ENCODE measurements at places on chromosomes 11 and 22.
A peak's percentile ranks its signal among the peaks of the same experiment; 100 is the strongest.

GRCh38 chr11:6856871-6857270 is 6.0 kb upstream of the OR10A2 start:
- no peak for DNase-seq

DNA sequence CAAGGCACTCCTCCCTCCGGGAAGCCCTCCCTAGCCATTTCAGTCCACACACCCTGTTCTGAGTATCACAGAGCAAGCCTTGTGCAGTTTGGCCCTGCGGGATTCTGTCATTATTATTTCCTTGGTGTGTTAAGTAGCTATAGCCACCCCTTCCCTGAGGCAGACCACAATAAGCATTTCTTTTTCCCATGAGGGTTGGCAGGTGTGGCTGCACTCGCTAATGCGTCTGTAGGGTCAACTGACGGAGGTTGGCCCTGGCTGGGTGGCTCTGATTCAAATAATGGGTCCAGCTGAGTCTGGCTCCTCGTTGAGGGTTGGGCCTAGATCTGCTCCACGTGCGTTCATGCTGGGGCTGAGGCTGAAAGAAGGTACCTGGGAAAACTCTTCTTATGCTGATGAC is 5.1 kb downstream of the F2 start:
- no peak for DNase-seq

GRCh38 chr11:134060316-134060715 is 8.6 kb upstream of the JAM3 start:
- DNase-seq, result no peak

GRCh38 chr11:61377461-61378160 is 14.8 kb upstream of the TMEM216 start:
- DNase-seq, result no peak

DNA sequence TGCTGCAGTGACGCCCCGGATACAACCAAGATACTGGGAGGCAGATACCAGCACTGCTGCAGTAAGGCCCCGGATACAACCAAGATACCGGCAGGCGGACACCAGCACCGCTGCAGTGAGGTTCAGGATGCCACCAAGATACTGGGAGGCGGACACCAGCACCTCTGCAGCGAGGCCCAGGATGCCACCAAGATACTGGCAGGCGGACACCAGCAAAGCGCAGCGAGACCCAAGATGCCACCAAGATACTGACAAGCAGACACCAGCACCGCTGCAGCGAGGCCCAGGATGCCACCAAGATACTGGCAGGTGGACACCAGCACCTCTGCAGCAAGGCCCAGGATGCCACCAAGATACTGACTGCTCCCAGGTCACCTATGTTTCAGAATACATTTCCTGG is 225.2 kb downstream of the BRD1 start:
- DNase-seq, result no peak

- no peak for DNase-seq
Measured at GRCh38 chr11:8342821-8343681, 79.4 kb upstream of the LMO1 start.

GRCh38 chr11:75347781-75348566 is 3.5 kb downstream of the ARRB1 start:
- DNase-seq, result peak; percentile 90

DNA sequence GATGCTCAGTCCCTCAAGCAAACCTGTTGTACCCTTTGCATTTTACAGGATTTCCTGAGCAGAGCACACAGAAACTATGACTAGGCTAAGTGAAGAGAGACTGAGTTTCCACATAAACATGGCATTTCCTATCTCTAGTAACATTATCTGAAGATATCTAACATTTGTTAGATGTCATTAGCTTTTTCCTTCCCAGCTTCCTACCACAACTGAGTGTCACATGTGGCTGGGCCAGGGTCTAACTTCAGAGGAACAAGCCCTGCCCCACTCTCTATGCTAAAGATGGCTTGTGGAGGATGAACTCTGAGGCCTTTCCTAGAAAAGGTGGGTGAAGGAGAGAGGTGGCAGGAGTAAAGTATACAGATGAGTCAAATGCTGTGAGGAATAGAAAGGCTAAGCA is 16.5 kb downstream of the C22orf42 start:
- DNase-seq, result peak; percentile 27

- no peak for DNase-seq
Measured at GRCh38 chr11:122723576-122723975, 68.1 kb downstream of the UBASH3B start.

GRCh38 chr11:102886999-102887398 is 12.2 kb upstream of the MMP12 start:
- DNase-seq, result peak; percentile 25

GRCh38 chr22:45026511-45026910 is 16.7 kb upstream of the PHF21B start:
- no peak for DNase-seq

DNA sequence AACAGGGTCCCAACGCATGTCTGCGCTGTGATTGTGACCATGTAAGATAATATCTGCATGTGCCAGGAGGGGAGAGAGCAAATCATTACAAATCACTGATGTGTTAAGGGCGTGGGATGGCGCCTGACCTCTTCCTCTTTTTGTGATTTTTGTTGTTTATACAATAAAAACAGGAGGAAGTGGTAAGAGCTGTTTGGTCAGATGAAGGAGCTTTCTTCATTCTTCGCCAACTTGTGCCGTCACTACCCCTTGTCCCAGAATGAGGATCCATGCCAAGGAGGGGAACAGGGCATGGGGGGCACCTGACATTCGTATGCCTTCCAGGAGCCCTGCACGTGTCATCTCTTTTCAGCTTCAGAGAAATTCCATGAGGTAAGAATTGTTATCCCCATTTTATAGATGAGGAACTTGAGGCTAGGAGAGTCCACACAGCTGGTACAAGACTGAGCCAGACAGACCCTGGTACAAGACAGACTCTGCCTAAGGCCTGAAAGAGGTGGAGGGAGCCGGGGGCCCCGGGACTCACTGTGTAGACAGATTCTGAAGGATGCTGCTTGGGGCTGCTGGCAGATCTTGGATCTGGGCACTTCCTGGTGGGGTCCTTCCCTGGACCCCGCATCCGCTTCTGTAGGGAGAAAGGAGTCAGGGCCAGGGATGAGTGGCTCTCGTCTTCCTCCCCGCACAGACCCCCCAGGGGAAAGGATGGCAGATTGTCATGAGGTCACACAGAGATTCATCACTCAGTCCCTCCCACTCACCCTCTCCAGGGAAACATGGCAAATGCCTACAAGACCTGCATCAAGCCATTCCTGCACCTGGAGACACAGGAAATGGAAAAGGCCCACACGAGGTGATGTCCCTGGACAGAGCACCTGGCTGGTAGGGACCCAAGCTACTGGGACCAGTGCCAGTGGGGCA is 34.6 kb downstream of the NFAM1 start:
- peak; percentile 35 for DNase-seq

- DNase-seq, result no peak
Measured at GRCh38 chr11:85965202-85965601, 103.7 kb downstream of the PICALM start.
